Small intestine (tissue), 16 donors: ENCODE measurements at places on chromosomes 7 and 10. TPM values are rescaled to one million over a fixed set of nuclear protein-coding genes. Genes with fewer than 3 reads are reported as not detected.

The WNT8B gene
- polyA plus RNA-seq: not detected

The NUTM2A gene
- polyA plus RNA-seq: 1.7 TPM

The TSPAN14 gene
- polyA plus RNA-seq: 7.4 TPM

The NHLRC2 gene
- 4.1 TPM for polyA plus RNA-seq

The MALRD1 gene
- 28.4 TPM for polyA plus RNA-seq

The FAM237B gene
- not detected for polyA plus RNA-seq

The ITGB8 gene
- 37.7 TPM for polyA plus RNA-seq

The RHOBTB1 gene
- polyA plus RNA-seq: 6.8 TPM

The ZCCHC24 gene
- polyA plus RNA-seq: 0.89 TPM

The ANXA8L1 gene
- polyA plus RNA-seq: 0.03 TPM

The ADRA2A gene
- 11.6 TPM for polyA plus RNA-seq
